ENCODE measurements at places on chromosomes 2 and 18. TPM values are rescaled to one million over a fixed set of nuclear protein-coding genes. Genes with fewer than 3 reads are reported as not detected.

DNA sequence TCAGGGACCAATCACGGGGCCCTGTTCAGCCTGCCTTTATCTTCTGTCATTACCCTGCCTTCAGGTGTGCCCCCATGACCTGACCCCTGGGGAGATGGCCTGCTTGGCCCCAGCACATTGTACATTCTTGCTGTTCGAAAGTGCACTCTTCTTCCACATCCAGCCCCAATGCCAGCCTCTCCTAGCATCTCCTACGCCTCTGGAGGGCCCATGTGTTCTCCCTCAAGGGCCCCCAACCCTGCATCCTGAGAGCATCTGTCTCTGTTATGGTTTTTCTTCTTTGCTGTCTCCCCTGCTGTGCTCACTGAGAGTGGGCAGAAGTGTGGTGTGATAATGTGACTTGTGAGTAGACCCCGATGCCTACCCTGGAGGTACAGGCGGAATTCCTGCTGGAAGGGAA lies 41.5 kb upstream of the OTOS start:
- no peak for DNase-seq

DNA sequence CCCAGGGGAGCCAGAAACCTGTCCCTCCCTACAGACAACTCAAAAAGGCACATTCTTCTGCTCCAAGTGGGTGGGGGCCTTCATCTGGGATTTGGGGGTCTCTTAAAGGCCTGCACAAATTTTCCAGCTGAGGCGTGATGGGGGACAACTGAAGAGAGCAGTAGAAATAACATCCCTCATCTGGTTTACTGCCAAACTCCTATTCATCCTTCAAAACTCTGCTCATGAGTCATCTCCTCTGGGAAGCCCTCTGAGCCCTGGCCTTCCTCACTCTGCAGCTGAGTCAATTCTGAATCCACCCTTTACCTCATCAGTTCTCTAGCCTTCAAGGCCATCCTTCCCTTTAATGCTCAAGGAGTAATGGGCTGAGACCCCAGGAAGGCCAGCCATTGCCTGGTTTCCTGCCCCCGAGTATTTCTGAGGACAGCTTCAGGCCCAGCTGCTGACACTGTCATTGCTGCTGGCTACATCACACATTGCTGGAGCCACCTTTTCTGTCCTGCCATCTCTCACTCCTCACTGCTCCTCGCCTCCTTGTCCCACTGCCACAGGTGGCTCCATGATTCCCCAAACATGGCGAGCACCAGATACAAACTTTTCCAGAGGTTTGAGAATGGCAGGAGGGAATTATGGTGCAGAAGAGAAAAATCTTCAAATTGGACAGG lies 32.2 kb upstream of the GLI2 start:
- DNase-seq = no peak

DNA sequence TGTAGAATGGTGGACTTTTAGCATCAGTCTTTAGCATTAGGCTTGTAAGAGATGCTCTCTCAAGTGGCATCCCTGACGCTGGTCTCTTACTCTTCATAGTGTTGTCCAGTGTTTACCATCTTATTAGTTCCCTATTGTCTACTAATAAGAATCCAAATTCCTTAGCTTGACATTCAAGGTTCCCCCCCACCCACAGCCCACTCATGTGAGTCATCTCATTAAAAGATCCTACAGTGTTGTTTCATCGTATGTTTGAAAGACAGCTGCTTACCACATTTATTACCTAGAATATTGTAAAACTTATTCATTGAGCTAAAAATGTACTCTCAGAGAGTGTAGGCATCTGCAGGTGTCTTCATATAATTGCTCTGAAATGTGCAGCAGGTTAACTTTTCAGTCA lies 28.5 kb downstream of the EIF5B start:
- DNase-seq = no peak

ZC3H6 gene
- 6.9 TPM for polyA plus RNA-seq

GRCh38 chr2:28716265-28716865 lies 35.3 kb upstream of the PPP1CB start:
- DNase-seq = peak; percentile 87
